ENCODE measurements at places on chromosomes 1 and 21. TPM values are rescaled to one million over a fixed set of nuclear protein-coding genes. Genes with fewer than 3 reads are reported as not detected.

Gene DVL1
- 45.4 TPM for polyA plus RNA-seq

Gene CREG1
- polyA plus RNA-seq = 156 TPM

Gene CD53
- polyA plus RNA-seq = 19.2 TPM

Gene LRRC41
- polyA plus RNA-seq = 68.4 TPM

Gene GALE
- 118 TPM for polyA plus RNA-seq

Gene KDF1
- polyA plus RNA-seq = 20.4 TPM

Gene GJB4
- 0.10 TPM for polyA plus RNA-seq

Gene AADACL3
- not detected for polyA plus RNA-seq

Gene FABP3
- polyA plus RNA-seq = 31.8 TPM

Gene MYBPH
- polyA plus RNA-seq = 0.45 TPM

Gene RGS7
- 2.1 TPM for polyA plus RNA-seq

Gene IL22RA1
- 100 TPM for polyA plus RNA-seq

Gene ZNF695
- 1.5 TPM for polyA plus RNA-seq

Gene UMODL1
- polyA plus RNA-seq = 0.67 TPM

Gene SH2D1B
- polyA plus RNA-seq = 2.1 TPM

Gene UBXN10
- polyA plus RNA-seq = 1.4 TPM

Gene EFNA1
- polyA plus RNA-seq = 96.1 TPM

Gene TTC13
- 25.5 TPM for polyA plus RNA-seq

Gene SHE
- 6.1 TPM for polyA plus RNA-seq

Gene IPP
- polyA plus RNA-seq = 16.8 TPM

Gene SPRR5
- polyA plus RNA-seq = not detected

Gene CD1E
- 0.34 TPM for polyA plus RNA-seq

Gene OR10J1
- not detected for polyA plus RNA-seq

Gene CELA3B
- 0.21 TPM for polyA plus RNA-seq

Gene ZNF697
- 9.0 TPM for polyA plus RNA-seq

Gene RGS13
- 2.3 TPM for polyA plus RNA-seq

Gene GUCA2A
- polyA plus RNA-seq = 68.7 TPM

Gene TDRD5
- polyA plus RNA-seq = 0.40 TPM

Gene COL6A1
- polyA plus RNA-seq = 470 TPM

Gene S100A7
- polyA plus RNA-seq = not detected

Gene CD1B
- not detected for polyA plus RNA-seq

Gene GJC2
- 7.2 TPM for polyA plus RNA-seq

Gene MMEL1
- 14.3 TPM for polyA plus RNA-seq

Gene TRABD2B
- 3.0 TPM for polyA plus RNA-seq

Gene MIA3
- polyA plus RNA-seq = 60.1 TPM

Gene HMGCS2
- polyA plus RNA-seq = 71.7 TPM

Gene FCMR
- polyA plus RNA-seq = 4.4 TPM

Gene IGFN1
- polyA plus RNA-seq = 0.42 TPM

Gene ZFP69B
- polyA plus RNA-seq = 2.7 TPM

Gene SYT11
- polyA plus RNA-seq = 19.0 TPM

Gene SERINC2
- 65.3 TPM for polyA plus RNA-seq

Gene TSTD1
- 60.9 TPM for polyA plus RNA-seq

Gene TRIM67
- polyA plus RNA-seq = 1.1 TPM

Gene SSU72
- polyA plus RNA-seq = 79.4 TPM

Gene TEX38
- 0.09 TPM for polyA plus RNA-seq

Gene NMNAT2
- 3.3 TPM for polyA plus RNA-seq

Gene DNM3
- polyA plus RNA-seq = 2.2 TPM

Gene MYCL
- 8.5 TPM for polyA plus RNA-seq

Gene PPIH
- 54.5 TPM for polyA plus RNA-seq

Gene PCBP3
- polyA plus RNA-seq = 7.4 TPM

Gene DIRAS3
- 6.0 TPM for polyA plus RNA-seq

Gene ITLN2
- polyA plus RNA-seq = 1.9 TPM

Gene NKAIN1
- polyA plus RNA-seq = 2.7 TPM

Gene JUN
- polyA plus RNA-seq = 385 TPM

Gene CLCA4
- 0.04 TPM for polyA plus RNA-seq

Gene VHLL
- not detected for polyA plus RNA-seq

Gene FALEC
- 0.31 TPM for polyA plus RNA-seq

Gene PTGS2
- polyA plus RNA-seq = 12.3 TPM
